NCI-H2081 treated with DMSO at 0.1 percent for 48 hours (cell line): ENCODE measurements at places on chromosomes 5 and 9.
A peak's percentile ranks its signal among the peaks of the same experiment; 100 is the strongest.

DNA sequence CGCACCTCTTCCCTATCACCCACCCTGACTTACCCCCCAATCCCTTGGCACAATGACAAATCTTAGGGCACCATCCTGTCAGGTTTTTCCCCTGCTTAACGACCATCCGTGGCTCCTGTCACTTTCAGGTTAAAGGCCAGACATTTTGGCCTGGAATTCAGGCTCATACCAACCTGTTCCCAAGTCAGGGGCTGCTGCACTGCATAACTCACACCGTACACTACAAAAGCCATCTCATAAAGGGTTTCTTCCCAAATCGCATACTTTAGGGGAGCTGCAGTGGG lies 7.5 kb upstream of the AKNA start:
- DNase-seq, result no peak

- DNase-seq, result no peak
Observed at GRCh38 chr9:135297456-135298075, 182.0 kb upstream of the PPP1R26 start.

GRCh38 chr9:130197888-130198287 lies 25.7 kb downstream of the NCS1 start:
- DNase-seq, result no peak

DNA sequence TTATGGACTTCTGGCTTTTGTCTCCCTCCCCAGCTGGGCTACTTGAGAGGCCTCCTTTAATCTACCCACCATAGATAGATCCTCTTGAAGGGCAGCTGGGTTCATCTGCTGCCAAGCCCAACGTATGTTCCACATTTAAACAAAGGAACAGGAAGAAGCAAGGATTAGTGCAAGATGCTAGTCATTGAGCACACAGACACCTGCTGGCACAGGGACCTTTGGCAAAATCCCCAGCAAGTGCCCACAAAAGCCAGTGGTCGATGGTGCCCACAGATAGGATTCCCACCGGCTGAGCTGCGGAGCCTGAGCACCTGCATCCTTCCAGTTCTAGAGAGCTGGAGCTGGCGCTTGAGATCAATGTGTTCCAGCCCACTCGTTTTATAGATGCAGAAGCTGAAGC lies 57.7 kb upstream of the SHB start:
- DNase-seq, result no peak

DNA sequence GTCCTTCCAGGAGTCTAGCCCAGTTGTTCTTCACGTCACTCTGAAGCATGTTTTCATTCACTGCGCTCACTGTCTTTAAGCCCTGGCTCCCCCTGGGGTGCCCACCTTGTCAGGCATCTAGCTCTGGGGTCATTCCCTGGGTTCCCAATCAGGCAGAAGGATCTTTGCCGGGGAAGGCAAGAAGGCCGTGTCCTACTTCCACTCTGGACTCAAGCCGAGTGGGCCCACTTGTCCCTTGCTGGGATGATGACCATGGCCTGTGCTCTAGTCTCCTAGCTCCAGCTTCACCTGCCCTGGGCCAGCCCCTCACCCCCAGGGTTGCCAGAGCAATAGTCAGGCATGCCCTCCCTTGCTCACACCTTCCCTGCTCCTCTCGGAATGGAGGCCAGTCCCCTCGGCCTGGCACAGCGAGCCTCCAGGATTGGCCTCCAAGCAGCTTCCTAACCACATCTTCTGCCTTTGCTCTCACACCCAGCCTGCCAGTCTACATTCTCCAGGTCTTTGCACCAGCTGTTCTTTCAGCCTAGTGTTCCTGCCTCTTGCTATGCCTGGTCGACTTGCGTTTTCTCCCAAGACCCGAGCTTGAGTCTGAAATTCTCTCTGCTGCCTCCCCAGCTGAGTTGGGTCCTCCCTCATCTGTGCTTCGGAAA lies 32.2 kb upstream of the PSD2 start:
- no peak for DNase-seq

DNA sequence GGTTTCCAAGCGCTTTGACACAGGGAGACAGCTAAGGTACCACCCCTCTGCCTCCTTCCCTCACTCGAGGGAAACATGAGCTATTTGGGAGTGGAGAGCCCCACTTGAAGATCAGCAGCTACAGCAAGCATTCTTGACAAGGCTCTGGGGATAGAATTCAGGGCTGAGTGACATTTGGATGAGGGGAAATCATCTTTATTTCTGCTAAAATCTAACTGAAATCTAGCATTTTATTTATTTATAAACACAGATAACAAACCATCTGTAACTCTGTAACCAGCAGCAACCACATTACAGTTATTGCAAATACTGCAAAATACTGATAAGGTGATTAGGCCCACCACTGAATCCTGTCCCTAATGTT lies 22.4 kb downstream of the RNF130 start:
- DNase-seq, result no peak

- DNase-seq, result peak; percentile 15
Observed at GRCh38 chr9:26292943-26293342, 599.7 kb downstream of the CAAP1 start.

DNA sequence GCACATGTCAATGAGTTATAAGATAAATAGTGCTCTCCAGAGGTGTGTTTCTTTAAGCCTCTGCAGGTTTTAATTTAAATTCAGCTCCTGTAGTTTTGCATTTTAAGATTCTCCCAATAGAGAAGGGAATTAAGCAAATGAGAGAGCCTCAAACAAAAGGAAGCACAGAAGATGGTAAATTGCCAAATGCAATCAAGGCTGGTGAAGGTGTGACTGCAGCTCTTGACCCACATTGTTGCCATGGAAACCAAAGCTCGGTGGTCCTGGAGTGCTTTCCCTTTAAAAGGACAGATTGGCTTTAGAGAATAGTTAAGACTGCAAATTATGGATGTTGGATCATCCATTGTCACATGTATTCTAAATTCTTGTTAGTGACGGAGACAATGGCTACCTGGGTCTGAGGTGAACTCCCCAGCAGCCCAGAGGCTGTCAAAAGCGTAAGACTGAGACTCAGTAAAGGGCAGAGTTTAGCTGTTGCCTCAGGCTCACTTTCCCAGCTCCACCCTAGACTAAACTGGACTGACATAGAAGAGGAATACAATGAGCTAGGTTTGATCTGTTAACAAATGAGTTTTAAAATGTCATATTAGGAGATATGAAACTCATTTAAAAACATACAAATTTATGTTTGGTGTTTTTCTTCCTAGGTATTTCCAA lies 12.3 kb downstream of the GAPT start:
- DNase-seq, result no peak

GRCh38 chr5:151214614-151215545 lies 9.0 kb downstream of the CCDC69 start:
- no peak for DNase-seq

- no peak for DNase-seq
Observed at GRCh38 chr5:22329683-22330082, 523.5 kb downstream of the CDH12 start.

DNA sequence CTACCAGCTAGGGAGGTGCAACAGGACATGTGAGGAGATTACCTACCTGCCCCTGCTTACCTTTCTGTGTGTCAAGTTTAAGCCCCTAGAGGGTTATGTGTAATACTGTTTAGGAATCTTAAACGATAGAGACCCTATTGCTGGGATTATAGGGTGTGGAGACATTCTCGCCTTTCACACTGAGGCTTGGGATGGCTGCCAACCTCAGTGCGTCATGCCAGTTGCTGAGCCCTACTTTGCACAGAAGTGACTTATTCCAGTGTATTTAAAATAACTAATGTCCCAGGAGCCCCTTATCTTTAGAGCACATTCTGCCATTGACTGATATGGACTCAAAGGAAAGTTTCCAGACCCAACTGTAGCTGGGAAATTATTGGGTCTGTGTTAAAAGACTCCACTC lies 76.6 kb upstream of the XPA start:
- DNase-seq, result no peak

DNA sequence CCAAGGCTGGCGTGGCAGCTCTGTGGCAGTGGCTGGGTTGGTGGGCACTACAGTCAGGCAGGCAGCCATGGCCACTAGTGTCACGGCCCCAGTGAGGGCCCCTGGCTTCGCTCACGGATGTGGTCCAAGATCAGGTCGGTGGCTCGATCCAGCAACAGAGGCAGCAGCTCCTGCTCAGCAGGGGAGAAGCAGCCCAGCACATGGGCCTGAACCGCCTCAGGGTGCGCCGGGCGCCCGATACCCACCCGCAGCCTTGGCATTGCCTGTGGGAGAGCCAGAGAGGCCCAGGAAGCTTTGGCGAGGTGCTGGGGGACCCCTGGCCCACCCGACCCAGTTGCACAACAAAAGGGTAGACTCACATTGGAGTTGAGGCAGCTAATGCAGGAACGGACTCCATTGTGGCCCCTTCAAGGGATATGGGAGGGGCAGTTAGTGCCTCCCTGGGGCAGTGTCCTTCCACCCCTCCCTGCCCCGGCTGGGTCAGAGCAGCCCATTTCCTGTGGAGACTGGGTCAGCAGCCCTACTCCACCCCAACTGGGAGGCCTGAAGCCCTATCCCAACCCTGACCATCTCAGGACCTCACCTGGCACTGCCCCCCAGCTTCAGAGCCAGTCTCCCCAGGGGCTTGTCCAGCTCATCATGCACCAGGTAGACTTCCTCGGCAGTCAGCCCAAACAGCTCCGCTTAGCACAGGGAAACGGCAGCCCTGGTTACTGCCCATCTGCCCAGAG lies 1.3 kb downstream of the PTRH1 start:
- no peak for DNase-seq

- no peak for DNase-seq
Observed at GRCh38 chr9:2726650-2727340, 9.5 kb downstream of the KCNV2 start.

DNA sequence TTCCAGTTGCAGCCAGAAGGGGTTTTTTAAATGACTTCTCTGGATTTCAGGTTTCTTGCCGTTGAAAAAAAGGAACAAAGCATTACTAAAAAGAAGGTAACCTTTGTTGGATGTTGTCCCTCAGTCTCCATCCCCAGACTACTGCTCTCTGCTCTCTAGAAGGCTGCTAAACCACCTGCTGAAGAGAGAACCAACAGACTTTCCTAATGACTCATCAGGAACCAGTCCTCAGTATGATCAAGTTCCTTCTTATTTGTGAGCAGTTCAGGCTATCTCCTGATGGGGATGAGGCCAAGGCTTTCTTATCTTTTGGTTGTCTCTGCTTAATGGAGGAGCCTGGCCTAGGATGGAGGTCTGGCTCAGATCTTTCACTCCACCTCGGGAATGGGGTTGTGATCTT lies 4.1 kb downstream of the KIF4B start:
- DNase-seq, result no peak

GRCh38 chr5:59791617-59792016 lies 101.9 kb downstream of the PDE4D start:
- DNase-seq, result no peak

DNA sequence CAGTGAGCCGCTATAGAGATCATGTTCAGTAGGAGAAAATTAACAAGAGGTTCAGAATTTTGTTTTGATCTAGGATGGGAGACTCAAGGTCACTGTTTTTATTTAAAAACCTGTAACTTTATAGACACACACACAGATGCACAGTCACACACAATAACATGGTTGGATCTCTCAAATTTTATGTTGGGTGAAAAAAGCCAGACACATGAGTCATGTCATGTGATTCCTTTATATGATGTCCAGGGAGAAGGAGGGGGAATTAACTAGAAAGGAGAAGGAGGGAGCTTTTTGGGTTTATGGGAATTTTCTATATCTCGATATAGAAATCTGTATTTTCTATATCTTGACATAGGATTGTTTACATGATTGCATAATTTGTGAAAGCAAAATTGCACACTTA lies 17.1 kb downstream of the C6 start:
- DNase-seq, result no peak
